ENCODE measurements at places on chromosomes 4 and X.

- DNase-seq = no peak
These were observed 47.3 kb downstream of the DHX15 start for GRCh38 chr4:24537025-24537424.

DNA sequence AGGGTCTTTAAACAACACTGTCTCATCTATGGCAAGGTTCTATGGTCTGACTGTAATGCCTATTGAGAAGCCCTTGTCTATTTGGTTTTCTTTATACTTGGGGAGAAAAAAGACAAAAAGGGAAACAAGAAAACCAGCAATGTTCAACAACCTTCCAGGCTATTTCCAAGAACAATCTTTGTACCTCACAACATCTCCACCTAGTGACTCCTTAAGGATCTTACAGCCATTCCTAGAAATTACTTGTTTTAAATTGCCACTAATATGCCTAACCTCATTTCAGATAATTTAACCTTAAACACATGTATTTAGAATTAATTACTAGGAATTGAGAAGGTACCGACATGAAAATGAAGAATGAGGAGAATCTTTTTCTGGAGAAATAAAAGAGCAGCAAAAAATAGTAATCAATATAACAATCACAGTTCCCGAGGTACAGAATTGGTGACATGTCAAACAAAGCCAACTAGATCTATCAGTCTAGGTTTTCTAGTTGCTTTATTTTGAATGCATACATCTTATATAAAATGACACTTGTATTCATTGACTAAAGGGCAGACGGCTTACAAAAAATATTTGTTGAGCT lies 1.6 kb upstream of the RBM46 start:
- no peak for DNase-seq

- peak; percentile 4 for DNase-seq
These were observed 163.6 kb downstream of the ZNF674 start for GRCh38 chrX:46381630-46382029.

DNA sequence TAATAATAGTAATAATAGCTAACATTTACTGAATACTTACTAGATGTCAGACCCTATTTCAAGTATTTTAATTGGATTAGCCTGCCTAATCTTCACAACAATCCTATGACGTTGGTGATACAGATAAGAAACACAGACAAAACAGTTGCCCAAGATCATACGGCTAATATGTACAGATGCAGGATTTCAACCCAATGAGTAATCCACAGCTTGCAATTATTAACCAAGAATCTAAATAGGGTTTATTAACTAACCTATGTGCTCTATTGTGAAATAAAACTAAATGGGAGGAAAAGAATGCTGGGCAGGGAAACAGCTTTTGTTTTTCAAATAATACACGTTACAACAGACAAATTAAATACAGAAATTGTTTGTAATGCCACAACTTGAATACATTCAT lies 23.4 kb downstream of the FBXO8 start:
- no peak for DNase-seq

GRCh38 chrX:75067931-75068330 lies 88.2 kb downstream of the ABCB7 start:
- DNase-seq = no peak

- no peak for DNase-seq
These were observed 7.2 kb upstream of the NEUROG2 start for GRCh38 chr4:112523008-112523721.

DNA sequence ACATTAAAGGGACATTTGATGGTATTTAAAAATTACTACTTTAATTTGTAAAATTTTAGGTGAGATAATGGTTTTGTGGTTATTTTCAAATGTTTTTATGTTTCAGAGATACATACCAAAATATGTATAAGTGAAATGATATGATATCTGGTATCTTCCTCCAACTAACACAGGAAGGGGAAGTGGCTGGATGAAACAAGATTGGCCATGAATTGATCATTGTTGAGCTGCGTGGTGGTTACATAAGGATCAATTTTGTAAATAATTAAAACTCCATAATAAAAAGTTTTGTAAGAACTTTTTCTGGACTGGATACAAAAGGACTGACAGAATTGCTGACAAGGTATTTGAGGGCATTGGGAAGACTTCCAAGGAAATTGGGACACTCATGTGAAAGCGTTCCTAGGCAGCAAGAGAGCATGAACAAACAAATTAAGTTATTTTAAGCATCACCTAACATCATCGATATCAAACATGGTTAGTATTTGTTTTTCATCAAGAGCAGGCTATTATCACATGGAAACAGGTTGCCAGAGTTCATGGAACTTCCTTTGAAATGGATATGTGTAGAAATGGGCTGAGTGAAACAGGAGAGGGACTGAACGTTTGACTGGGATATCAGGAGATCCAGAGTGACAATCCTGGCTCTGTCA lies 4.4 kb upstream of the PGM2 start:
- no peak for DNase-seq

- no peak for DNase-seq
These were observed 1820.1 kb upstream of the TENM3 start for GRCh38 chr4:180422989-180423711.

DNA sequence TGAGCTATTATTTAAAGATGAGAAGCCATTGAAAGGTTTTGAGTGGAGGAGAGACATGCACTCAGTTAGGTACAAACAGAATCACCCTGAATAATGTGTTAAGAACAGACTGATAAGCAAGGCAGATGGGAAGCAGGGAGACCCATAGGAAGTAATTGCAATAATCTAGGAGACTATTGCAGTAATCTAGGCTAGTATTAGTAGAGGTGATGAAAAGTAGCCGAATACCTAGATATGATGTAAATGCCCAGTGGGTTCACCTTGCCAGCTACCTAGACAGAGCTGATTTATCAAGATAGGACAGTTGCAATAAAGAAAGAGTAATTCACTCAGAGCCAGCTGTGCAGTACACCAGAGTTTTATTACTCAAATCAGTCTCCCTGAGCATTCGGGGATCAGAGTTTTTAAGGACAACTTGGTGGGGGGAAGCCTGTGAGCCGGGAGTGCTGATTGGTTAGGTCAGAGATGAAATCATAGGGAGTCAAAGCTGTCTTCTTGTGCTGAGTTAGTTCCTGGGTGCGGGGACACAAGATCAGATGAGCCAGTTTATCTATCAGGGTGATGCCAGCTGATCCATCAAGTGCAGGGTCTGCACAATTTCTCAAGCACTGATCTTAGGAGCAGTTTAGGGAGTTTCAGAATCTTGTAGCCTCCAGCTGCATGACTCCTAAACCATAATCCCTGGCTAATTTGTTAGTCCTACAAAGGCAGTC lies 427.5 kb downstream of the RPA4 start:
- no peak for DNase-seq

GRCh38 chr4:56681853-56682525 lies 893 bp upstream of the HOPX start:
- no peak for DNase-seq

- DNase-seq = no peak
These were observed 62.7 kb downstream of the BMP15 start for GRCh38 chrX:50973199-50973598.

DNA sequence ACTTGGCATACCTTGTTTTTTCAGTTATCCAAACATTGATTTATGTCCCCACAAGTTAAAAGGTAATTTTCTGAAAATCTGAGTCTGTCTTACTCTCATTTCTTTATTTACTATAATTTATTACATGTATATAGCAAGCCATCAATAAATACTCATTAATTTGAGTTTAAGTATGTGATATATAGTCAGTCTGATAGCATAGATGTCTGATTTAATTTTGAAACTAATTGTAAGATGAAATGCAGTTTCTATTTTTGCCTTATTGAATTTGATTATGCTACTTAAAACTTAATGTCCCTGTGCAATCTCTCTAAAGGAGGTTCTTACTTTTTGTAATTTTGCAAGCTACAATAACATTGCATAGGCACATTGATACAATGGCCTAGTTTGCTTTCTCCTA lies 2418.6 kb downstream of the ARAP2 start:
- DNase-seq = no peak

- DNase-seq = no peak
These were observed 61.7 kb upstream of the HDAC8 start for GRCh38 chrX:72634331-72634730.

GRCh38 chr4:93743022-93743421 lies 85.5 kb upstream of the ATOH1 start:
- DNase-seq = no peak

- DNase-seq = no peak
These were observed 116.5 kb downstream of the MAML3 start for GRCh38 chr4:140037353-140038030.

GRCh38 chr4:26131711-26132110 lies 189.1 kb upstream of the RBPJ start:
- DNase-seq = peak; percentile 4

- peak; percentile 1 for DNase-seq
These were observed 80.6 kb downstream of the PBDC1 start for GRCh38 chrX:76253432-76253831.

DNA sequence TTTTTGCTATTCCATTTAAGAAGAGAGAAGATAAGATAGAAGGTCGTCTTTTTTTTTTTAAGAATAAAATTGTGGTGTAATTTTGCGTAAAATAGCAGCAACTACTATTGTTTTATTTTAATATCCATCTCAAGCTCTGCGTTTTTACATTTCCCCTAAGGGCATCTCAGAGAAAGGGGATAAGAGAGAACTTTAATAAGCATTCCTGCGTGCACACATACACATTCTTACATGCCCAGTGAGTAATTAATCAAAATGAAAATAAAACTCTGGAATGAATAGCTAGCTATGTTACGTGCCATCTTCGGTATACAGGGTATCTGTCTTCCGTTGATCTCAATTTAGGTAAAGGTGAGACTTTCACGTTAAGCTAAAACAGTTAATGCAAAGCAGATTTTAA lies 200.3 kb upstream of the TENM3 start:
- DNase-seq = no peak

DNA sequence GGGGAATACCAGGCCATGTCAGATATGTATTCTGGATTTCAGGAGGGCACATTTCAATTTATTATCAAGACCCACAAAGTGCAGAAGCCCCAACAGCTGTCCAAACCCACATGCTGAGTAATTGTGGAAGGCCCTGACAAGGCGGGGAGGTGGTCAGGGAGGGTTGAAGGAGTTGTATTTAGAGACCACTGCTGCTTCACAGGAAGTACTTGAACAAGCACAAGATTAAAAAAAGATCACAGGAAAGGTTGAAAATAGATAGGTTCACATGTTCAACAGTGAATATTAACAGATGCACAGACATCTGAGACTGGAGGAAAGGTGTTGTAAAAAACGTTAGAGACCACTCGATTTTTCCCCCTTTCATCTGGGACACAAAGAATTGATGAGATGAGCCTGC lies 17.9 kb downstream of the ATP8A1 start:
- no peak for DNase-seq

GRCh38 chrX:14802943-14803710 lies 69.7 kb downstream of the FANCB start:
- no peak for DNase-seq

DNA sequence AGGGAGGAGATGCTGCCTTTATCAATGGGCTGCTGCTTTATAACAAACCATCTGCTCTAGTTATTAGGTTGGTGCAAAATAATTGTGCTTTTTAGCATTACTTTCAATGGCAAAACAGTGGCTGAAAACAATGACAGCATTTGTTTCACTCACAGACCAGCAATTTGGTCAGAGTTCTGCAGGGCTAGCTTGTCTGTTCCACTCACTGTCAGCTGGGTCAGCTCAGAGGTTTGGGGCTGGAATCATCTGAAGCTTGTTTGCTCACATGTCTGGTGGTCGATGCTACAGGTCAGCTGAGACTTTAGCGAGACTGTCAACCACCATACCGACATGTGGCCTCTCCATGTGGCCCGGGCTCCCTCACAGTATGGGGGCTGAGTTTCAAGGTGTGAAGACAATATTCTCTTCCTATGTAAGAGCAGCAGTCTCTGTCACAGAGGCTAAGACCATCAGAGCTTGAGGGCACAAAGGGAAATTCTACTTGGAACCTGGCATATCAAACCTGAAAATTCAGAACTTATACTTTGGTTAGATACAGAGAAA lies 81.3 kb upstream of the LIMCH1 start:
- no peak for DNase-seq

GRCh38 chr4:87229979-87230378 lies 9.6 kb upstream of the KLHL8 start:
- DNase-seq = no peak

Data from stimulated activated CD4-positive, alpha-beta T cell treated with anti-CD3 and anti-CD28 coated beads, Interleukin-1b, Interleukin-23, amount 100 ng/mL, for 1 hour (primary cell).